Activated CD4-positive, alpha-beta T cell treated with anti-CD3 and anti-CD28 coated beads for 4 hours (primary cell): ENCODE measurements at places on chromosomes 16 and 17.
A peak's percentile ranks its signal among the peaks of the same experiment; 100 is the strongest.

DNA sequence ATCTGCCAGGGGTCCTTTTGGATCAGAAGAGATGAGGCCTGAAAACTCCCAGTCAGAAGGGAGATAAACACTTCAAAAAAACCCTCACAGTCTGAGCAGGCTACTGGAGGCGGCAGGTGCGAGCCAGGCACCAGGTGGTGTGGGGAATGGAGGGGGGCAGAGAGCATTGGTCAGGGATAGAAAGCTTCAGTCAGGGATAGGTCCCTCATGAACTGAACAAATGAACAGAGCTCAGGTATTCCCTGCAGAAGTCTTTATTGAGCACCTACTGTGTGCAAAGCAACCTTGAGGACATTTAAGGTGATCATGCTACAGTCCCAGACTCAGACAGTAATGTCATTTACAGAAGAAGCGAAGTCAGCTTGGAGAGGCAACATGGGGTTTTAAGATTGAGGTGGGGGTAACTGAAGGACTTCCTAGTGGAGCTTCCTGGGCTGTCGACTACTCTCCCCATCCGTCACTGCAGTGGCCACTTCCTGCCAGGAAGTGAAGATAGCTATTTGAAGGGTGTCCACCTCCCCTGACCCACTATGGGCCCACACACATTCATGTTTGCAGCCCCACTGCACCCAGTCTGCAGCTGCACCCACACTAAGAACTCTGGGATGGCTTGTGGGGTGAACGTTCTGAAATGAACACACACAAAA, 3.2 kb downstream of the KIFC3 start:
- no peak for DNase-seq

- no peak for DNase-seq
Measured at GRCh38 chr17:46815474-46816353, 2.8 kb downstream of the WNT3 start.

DNA sequence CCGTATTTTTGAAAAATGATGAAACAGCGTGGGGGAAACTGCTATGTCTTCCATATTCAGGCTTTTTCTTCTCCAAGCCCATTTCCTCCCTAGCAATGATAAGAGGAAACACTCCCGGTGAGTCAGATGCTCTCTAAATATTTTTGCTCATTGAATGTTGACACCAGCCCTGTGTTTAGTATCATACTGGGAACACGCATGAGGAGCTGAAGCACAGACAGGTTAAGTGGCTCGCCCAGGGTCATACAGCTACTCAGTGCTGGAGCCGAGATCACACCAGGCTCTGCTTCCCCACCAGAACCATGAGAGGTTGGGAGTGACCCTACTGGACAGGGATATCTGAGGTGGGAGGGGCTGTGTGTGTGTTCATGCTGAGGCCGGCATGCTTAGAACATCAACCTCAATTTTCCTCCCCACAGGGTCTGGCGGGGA, 37.8 kb upstream of the ADGRG1 start:
- DNase-seq, result no peak

DNA sequence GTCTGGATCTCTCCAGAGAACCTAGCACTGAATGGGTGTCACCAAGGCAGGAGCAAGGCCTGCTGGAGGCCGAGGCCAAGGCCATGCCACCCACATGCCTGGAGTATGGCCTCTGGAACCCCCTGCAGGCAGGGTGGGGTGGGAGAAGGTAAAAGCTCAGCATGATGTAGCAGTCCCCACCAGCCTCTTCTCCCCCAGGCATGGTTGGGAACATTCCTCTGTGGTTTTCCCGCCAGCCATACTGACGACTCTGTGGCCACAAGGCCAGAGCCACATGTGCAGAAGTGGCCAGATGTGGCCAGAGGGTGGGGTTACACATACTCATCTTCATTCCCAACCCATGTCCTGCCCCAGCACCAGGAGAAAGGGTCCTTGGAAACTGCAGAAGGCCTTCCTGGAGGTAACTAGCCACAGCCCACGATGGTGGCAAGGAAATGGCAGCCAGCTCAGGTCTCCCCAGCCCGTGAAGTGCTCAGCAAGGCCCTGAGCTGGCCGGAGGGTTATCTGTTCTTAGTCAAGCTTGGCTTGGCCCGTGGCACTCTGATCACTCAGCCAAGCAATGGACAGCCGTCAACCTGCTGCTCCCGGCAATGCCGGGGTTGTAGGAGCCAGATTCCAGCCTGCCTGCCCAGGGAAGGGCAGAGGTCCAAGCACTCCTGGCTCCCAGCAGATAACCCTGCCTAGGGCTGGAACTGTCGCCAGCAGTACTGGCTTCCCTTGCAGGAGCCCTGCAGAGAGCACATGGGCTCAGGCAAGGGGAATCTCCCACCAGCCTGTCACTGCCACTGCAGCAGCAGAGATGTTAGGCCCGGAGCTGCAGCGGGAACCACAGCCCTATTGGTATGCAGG, 26.1 kb downstream of the HDAC5 start:
- DNase-seq, result no peak

DNA sequence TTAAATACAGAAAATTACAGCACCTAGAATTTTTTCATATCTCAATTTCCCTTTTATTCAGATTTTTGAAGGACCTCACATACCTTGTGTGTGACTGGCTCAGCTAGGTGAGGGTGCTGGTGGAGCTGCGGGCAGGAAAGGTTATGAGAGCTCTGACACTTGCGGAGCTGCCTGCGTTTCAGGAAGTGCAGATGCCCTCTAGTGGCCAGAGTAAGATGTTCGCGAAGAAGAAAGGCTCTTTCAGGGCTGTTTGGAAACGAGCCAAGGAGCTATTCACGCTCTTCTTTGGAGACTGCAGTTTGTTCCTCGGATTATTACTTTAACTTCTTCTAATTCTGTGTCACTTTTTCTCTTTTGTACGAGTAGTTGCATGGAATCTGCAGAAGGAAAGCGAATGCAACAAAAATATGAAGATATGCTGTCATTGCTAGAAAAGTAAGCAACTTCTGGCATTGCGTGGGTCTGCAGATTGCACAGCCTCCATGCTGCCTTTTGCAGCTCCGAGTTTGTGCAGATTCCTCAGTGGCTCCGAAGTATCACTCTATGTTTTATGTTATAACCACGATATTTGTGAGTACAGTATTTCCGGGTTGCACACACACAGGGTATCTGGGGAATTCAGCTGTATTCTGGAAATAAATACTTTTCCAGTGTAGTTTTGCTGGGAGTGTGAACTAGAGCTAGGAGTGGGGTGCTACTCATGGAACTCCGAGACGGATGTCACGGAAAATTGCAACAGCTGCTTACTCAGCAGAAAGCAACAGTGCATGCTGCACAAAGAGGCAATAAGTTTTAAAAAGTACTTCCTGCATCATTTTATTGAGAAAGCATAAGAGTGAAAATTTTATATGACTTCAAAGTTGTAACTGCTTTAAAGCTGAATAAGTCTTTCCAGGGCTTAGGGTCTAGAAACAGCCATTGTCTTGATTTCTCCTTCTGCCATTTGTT, 46.3 kb downstream of the DNAH9 start:
- peak; percentile 4 for DNase-seq

DNA sequence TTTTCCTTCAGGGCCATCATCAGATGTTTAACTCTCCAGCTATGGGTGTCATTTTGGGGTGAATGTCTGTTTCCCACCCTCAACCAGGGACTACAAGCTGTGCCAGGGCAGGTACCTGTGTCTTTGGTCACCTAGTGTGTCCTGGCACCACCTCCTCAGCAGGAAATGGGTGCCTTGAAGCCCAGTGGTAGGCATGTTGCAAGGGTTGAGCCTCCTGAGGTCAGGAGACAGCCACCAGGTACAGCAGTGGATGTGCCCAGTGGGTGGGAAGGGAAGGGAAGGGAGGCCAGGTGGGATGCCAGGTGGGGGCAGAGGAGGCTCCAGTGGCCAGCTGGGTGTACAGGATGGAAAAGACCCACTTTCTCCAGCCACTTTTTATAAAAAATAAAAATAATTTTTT, 25.5 kb upstream of the ADORA2B start:
- DNase-seq, result no peak

GRCh38 chr17:5241861-5242671, 7.4 kb upstream of the SCIMP start:
- no peak for DNase-seq

GRCh38 chr17:14303343-14304221, 2.7 kb downstream of the HS3ST3B1 start:
- DNase-seq, result peak; percentile 50

DNA sequence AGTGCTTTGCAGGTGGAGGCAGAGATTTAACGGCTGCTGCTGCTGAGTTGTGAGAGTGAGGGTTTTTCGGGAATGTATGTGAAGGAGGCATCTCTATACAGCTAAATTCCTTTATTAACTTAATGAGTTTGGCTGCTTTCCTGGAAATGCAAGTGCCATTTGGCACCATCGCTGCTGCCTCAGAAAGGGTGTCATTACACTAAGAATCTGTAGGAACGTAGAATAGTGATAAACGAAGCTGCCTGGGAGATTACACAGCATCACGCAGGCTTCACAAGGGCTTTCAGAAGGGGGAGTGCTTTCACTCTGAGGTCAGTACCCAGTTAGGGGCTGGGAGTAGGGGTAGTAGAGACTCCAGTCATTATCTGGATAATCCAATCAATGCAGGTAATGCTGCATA, 14.1 kb upstream of the NLRP1 start:
- no peak for DNase-seq

GRCh38 chr17:82238472-82239201, 9.8 kb downstream of the SLC16A3 start:
- DNase-seq, result peak; percentile 69

DNA sequence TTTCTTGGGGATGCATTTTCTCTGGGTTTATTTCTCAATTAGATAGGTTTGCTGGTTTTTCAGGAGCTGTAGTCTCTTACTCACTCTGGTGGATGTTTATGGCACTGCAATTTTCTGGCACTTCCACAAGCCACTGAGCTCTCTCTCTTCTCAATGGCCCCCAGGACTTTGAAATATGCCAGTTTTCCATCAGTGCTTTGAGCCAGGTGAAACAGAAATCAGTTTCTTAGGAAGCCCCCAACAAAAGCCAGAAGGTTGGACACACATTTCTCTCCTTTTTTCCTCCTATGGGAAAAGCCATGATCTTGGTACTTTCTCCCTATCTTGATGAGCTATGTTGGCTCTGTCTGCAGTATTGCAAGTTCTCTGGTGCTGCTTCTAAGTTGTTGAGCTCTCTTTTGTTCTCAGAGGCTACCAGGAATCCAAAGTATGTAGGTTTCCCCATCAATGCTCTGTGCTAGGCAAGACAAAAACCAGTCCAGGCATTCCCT, 90.7 kb upstream of the SMIM36 start:
- DNase-seq, result no peak

GRCh38 chr16:50681021-50681885, at the start of gene SNX20:
Gene SNX20, minus strand, starts transcription at chr16:50681312. Its CDS starts 3,786 bp downstream, at chr16:50677526.
- DNase-seq, result peak; percentile 60

- DNase-seq, result no peak
Measured at GRCh38 chr17:31570951-31571892, 179.7 kb downstream of the RAB11FIP4 start.

GRCh38 chr17:75553295-75554110, 28.0 kb downstream of the LLGL2 start:
- no peak for DNase-seq

GRCh38 chr17:10036511-10037061, 131.5 kb upstream of the RCVRN start:
- no peak for DNase-seq

- DNase-seq, result no peak
Measured at GRCh38 chr16:69513180-69513966, 52.4 kb upstream of the NFAT5 start.

GRCh38 chr16:3020604-3021448, 658 bp downstream of the TNFRSF12A start:
- DNase-seq, result peak; percentile 72

DNA sequence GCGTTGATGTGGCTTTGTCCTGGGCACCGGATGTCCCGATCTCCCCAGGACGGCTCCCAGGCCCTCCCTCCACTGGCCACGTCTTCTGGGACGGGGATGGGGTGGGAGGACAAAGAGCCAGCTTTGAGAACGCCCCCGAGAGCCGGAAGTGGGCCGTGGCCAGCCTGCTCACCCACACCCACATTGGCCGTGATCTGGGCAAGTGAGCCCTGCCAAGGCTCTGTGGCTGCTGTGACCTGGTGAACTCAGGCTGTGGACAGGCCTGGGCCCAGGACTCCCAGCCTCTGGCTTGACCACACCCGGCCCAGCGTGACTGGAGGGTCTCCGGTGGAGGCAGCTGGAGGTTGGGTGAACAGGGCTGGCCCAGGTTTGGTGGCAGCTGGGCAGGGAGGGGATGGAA, 3.3 kb downstream of the CDH15 start:
- no peak for DNase-seq

GRCh38 chr16:19093631-19094541, 19.9 kb upstream of the ITPRIPL2 start:
- no peak for DNase-seq

DNA sequence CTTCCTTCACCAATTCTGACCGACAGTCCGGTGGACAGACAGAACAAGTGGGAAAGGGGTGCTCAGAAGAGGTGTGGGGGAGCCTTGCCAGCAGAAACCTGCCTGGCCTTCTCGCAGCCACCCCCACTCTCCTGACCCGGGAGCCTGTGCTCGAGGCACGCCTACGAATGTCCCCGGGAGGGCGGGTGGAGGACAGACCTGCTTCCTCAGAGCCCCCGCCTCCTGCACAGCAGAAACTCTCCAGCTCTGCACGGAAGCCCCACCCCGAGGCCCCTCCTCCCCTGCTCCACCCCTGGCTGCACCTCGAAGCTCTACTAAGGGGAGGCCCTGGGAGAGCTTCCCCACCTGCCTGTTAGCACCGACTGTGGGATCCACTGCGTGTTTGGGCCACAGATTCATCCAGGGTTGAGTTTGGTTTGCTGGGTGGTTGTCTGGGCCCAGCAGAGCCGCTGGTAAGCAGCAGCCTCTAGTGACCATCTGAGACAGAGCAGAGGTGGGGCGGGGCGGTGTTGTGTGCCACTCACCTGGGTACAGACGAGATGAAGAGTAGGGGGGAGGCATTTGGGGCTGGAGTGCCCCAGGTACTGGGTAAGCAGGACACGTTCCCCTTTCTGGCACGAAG, 6.2 kb downstream of the TAF1C start:
- DNase-seq, result no peak

DNA sequence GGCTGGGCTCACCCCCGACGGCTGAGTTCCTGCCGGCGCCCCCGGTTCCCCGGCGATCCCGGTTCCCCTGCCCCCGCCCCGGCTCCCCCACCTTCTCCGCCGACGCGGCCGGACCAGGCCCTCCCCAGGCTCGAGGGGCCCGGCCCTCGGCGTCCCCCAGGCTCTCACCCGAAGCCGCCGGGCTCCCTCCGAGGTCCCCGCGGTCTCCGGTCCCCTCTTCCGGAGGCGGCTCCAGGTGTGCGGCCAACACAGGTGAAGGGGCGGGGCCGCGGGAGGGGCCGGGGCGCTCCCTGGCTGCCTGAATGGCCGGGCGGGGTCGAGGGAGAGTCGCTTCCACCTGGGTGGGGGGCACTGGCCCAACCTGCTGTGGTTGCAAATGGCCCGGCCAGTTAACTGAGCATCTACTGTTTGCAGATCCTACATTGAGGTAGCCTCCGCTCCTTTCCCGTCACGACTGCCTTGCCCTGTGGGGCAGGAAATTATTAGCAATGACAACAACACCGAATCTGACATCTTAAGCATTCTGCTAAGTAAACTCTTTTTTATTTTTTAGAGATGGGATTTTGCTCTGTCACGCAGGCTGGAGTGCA, at the start of gene BICDL2:
Gene BICDL2, minus strand, starts transcription at position 219 of the 590 bp plus-strand sequence. CDS start 1,448 bp downstream, outside the sequence.
- DNase-seq, result no peak

GRCh38 chr16:11742093-11742535, 543 bp downstream of the TXNDC11 start:
- DNase-seq, result peak; percentile 36

- DNase-seq, result peak; percentile 12
Measured at GRCh38 chr16:31253642-31254045, 6.1 kb upstream of the ITGAM start.
